ENCODE measurements at places on chromosomes 12 and 14.

GRCh38 chr12:125455556-125455955 is 390.3 kb downstream of the AACS start:
- DNase-seq = no peak

DNA sequence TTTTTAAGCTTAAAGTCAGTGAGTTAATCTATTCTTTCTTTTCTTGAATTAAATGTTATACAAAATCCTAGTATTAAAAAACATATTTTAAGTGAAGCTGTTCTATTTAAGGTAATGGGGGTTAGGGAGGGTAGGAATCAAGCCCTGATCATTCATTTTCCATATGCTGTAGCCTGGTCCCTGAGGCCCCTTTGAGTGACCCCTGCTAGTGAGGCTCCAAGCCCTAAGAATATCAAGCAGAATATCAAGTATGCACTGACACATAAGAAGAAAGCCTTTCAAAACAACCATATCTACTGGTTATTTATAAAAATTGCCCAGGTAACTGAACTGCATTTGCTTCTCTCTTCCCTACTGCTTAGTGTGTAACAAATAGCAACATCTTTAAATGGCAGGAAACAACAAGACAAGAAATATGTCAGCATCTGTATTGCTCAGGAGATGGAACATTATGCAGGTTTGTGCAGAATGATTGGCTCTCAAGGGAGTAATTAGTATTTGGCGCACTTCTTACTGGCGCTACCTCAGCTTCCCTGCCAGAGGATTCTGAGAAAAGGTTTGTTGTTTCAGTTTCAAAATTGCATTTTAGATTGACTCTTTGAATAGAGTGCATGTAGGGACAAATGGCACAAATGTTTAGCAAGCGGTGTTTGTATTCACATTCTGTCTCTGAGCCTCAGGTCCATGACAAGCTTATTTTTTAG is 223.0 kb downstream of the DUSP6 start:
- DNase-seq = no peak

DNA sequence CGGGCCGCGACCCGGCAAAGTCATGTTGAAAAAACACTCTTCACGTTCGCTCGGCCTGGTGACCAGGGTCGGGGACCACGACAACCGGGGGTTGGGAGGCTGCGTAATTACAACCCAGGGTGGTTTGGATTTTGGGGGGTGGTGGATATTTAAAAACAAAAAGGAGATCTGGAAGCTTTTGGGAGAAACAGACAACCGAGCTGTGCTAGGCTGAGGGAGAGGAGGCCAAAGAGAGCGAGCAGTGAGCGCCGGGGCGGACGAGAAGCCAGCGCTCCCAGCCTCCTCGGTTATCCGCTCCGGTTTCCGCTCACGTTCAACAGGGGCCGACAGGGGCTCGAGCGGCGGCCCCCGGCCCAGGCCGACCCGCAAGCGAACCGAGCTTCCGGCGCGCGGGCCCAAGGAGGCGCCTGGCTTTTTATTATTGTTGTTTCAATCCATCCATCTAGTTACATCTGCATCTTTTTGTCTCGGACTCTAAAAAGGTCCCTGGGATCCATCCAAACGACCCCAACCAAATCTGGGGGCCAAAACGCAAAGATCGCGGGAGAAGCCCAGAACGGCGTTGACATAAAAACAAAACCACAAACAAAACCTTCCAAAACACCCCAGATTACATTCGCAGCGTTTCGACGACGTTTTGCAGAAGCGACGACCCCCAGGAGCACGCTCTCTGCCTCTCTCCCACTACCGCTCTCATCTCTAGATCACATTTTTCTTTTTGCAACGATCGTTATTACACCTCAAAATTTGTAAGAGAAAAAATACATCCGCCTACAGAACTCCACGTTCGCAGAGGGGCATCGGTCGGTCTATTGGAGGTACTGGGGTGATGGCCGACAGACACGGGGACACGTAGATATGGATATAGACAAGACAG is 771 bp downstream of the OTX2 start:
- no peak for DNase-seq

GRCh38 chr12:110123919-110124268 is 263 bp upstream of the IFT81 start:
- no peak for DNase-seq

- peak; percentile 39 for DNase-seq
Observed at GRCh38 chr12:68013181-68013580, 23.9 kb downstream of the IFNG-AS1 start.

GRCh38 chr12:26188127-26188526 is 7.2 kb upstream of the SSPN start:
- DNase-seq = peak; percentile 43

DNA sequence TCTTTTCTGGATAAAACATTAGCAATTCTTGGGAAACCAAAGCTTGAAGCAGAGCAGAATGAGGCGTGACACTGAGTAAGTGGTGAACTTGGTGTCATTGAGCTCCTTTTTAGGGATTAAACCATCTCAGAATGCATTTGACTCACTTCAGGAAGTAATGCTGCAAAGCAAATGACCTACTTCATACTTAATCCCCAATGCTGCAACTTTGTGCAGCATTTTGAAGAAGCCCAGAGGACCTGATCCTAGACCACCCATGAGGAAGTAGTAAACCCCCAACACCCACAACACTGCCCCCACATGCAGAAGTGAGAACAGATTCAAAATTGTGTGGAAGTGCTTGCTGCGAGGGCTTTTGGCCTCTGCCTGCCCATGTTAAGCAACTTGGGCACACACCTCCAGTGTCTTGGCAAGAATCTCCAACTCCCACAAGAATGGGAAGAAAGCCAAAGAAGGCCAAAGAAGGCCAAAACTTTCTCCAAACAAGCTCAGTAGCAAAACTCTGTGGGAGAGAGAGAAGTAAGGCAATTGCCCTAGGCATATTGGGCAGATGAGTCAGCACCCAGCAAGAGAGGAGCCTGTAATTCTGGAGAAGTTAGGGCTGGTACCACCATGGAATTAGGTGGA is 69.2 kb upstream of the ETV6 start:
- DNase-seq = peak; percentile 18

DNA sequence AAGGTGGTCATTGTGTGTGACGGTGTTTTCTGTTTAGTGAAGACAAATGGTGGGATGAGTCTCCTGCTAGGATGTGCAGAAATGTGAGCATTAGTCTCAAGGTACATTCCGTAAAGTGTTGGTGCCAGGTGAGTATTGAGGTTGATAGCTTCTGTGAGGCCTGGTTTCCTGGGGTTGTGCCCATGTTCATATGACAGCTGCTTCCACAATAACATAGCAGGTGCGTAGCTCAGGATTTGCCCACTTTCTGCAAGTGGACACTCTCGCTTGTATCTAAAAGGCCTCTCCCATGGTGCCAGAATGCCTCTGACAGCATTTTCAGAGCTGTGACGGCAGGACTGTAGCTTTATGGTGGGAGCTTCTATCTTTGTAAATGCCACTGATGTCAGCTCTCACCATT is 832.0 kb downstream of the DIO2 start:
- DNase-seq = no peak

DNA sequence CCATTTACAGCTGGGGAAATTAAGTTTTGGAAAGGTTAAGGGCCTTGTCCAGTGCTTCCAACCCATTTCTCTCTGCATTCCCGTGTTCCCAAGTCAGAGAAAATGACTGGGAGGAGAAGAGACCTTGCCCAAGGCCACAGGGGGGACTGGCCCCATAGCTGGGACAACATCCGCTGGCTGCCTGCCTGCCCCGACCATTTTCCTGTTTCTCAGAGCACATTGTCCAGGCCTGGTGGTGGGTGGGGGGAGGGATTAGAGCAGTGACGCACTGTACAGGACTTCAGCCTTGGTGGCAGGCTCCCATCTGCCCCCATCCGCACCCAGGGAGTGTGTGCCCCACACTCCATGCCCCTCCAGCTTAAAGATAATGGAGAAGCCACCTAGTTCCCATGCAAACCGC is 27.7 kb downstream of the DIO3 start:
- DNase-seq = no peak

GRCh38 chr12:51897181-51897580 is 9.3 kb downstream of the ANKRD33 start:
- DNase-seq = no peak

- DNase-seq = no peak
Observed at GRCh38 chr12:121792607-121793439, 665 bp downstream of the RHOF start.

DNA sequence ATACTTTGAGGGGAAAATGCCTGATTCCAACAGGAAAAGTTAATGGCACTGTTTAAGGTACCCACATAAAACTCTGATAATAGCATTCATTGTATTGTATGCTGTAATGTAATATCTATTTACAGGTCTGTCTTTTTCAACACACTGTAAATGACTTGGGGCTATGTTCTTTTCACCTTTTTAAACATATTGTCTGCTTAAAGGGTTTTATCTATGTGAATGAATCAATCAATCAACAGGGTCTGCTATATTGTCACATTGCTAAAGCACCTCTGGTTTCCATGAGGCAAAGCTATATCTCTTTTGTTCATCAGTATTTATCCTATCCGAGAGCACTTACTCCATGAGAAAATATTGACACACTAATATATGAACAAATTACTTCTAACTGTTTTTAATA is 288.0 kb downstream of the SLC6A15 start:
- DNase-seq = no peak

GRCh38 chr12:27580561-27581330 is 56.7 kb downstream of the PPFIBP1 start:
- DNase-seq = no peak

GRCh38 chr12:108063192-108063591 is 65.9 kb upstream of the WSCD2 start:
- peak; percentile 4 for DNase-seq

GRCh38 chr14:65320661-65321308 is 91.7 kb upstream of the FUT8 start:
- no peak for DNase-seq

GRCh38 chr12:51923506-51924365 is 16.4 kb downstream of the ACVRL1 start:
- DNase-seq = peak; percentile 19

DNA sequence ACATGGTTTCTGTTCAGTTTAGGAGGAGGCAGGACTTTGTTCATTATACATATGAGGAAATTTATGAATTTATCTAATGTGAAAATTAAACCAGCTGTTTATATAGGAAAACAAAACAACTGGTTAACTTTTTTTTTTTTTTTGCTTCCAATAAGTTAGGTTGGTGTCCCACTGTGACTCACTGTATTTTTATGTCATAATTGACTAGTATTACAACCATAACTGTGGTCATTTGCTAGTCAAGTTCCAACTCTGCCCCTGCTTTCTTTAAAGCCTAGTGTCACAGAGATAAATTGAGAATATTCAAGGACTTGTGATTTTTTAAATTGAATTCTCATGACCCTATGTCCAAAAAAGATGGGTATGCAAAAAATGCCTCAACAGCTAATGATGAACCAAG is 227.7 kb downstream of the BCAT1 start:
- peak; percentile 28 for DNase-seq

DNA sequence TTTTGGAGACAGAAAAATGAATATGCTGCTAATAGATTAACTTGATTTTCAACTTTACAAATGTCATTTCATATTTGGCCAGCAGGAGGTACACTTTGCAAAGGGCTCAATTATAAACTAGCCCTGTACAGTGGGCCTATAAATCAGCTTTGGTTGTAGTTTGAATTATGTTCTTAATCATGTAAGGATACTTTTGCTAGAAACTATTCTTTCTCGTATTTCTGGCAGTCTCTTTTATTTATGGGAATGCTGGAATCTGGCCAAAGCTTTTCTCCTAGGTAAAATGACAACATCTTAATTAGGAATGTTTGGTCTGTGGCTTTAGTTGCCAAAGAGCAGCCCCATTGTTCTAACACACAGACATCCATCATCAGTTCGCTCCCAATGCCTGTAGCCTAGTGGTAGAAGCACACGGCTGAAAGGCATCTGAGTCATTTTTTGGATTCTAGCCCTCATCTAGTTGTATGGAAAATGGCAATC is 1322.3 kb upstream of the SEL1L start:
- peak; percentile 2 for DNase-seq

DNA sequence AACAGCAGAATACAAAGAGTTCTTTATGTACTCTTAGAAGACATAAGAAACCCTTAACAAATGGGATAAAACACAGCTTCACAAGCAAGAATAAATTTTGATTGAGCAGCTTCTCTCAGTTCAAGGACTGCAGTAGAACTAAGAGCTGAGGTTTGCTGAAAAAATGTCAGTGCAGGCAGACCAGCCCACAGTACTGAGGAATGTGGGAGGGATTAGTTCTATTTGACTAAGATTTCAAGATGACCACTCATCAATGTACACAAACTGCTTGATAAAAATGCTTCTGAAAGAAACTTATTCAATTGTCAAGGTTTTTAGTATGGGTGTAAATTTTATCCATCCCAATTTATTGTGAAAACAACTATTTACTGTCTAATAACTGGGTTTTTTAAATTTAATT is 138.4 kb downstream of the SEC23A start:
- DNase-seq = peak; percentile 39

DNA sequence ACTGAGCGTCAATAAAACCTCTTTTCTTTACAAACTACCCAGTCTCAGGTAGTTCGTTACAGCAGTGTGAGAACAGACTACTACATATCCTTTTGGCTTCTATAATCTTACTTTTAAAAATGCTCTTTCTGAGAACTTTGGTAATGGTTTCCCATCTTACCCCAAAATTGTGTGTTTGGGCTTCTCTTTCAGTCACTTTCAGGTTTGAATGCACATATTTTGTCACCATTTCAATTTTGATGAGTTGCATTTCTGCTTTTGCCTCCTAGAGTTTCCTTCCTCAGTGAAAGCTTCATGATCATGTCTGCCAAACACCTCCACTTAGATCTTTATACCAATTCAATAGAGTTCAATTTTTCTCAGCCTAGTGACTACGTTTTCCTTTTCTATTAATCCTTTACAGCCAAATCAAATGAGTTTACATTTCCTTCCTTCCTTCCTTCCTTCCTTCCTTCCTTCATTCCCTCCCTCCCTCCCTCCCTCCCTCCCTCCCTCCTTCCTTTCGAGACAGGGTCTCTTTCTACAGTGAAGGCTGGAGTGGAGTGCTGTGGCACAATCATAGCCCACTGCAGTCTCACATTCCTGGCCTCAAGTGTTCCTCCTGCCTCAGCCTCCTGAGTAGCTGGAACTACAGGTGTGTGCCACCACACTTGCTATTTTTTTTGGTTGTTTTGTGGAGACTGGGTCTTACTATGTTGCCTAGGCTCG is 124.9 kb downstream of the BCAT1 start:
- no peak for DNase-seq

DNA sequence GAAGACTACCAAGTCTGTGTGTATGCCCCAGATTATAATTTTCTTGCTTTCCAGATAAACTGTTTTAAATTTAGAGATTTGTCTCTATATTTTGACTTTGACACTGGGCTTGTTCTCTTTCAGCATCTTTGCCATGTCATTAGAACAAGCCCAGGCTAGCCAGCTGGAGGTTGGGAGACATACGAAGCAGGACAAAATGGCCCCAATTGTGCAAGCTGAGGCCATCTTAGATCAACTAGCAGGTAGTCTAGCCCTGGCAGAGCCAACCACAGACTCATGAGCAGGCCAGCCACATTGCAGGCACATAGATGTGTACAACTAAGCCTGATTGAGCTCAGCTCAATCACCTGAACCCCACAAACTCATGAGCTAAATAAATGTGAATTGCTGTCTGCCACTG is 321.4 kb downstream of the ATP23 start:
- DNase-seq = no peak

All from LHCN-M2 (cell line).